ENCODE measurements at places on chromosomes 13 and 19. TPM values are rescaled to one million over a fixed set of nuclear protein-coding genes. Genes with fewer than 3 reads are reported as not detected.

FCAR gene
- not detected for total RNA-seq

KCNK6 gene
- 3.7 TPM for total RNA-seq

CYSLTR2 gene
- not detected for total RNA-seq

DNA sequence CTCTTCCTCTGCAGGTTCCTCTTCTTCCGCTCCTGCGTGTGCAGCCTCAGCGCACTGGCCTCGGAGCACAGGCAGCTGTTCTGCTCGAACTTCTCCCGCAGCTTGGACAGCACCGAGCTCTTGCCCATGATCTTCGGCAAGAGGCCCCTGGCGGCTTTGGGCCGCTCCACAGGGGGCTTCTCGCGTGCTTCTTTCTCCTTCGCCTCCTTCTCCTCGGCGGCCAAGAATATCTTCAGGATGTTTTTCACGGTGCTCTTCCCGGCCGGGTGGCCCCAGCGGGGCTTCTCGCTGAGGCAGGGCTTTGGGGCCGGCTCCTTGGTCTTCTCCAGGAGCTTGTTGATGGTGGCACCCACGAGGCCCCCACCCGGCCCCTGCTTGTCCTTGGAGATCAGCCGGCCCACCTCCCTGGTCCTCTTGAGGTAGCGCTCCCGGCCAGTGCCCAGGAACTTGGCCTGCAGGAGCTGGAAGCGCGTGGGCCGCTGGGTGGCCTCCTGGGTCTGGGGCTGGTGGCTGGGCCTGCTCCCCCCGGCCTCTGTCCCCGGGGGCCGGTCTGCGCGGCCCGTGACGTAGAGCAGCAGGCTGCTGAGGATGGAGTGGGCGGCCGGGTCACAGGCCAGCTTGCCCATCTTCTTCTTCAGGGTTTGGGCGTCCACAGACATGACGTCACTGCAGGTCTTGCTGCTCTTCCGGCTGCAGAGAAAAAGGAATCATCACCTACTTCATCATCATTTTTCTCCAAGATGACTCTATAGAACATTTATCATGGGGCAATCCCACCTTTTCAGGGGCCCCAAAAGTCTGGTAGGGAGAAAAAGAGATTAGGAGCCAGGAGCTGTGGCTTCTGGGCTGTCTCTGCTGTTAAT, 43.8 kb upstream of the GRTP1 start:
- DNase-seq: no peak

DNA sequence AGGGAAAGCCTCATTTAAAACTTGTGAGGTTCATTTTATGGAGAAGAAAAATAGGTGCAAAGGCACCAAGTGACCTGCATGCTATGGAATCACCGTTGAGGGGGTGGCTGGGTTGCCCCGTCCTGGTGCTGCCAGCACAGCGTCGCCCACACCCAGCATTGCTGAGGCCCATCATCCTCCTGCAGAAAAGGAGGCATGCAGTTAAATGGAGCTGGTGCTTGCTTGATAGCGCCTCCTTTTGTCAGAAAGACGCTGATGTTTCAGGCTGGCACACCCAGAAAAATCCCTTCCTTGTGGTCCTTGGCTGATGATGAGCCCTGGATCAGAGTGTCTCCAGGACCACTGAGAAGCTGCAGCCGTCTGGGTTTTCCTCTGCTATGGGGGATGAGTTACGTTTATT, 36.9 kb downstream of the DHRS12 start:
- DNase-seq: no peak

DYRK1B gene
- total RNA-seq: 15.5 TPM

DNA sequence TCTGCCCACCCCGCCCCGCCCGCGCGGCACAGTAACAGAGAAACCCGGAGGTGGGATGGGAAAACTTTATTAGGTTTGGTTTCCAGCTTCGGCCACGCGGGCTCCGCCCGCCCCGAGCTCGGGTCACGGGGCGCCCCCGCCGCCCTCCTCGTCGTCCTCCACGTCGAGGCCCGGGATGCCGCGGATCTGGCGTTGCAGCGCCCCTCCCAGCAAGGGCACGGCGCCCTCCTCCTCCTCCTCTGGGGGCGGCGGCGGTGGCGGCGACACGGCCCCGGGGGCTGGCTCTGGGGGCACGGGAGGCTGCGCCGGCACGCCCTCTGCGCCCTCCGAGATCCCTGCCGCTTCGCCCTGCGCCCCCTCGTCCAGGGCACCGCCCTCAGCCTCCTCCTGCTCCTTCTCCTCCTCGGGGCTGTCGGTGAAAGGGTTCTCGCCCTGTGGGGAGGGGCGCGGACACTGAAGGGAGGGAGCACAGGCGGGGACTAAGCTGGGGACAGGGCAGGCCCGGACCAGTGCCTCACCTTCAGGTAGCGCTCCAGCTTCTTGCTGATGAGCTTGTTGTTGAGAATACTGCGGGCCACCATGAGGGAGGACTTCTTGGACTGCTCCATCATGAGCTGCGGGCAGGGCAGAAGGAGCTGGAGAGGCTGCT, 536 bp upstream of the AKAP8 start:
- DNase-seq: peak; percentile 39

DNA sequence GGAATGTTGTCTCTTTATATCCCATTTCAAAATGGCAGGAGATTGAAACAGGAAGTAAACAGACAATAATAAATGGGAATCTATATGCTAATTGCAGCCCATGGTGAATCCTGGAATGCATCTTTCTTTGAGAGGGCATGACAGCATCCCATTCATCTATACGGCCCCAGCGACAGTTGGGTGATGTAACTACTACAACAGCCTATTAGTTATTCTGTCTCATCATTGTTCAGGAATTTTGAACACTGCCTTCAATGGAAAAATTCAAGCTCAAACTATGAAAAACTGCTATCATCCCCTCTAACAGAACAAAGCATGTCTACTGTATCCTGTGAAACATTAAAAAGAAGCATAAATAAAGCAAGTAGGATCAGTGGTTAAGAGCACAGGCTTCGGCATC, 262.1 kb downstream of the DCT start:
- DNase-seq: no peak

- DNase-seq: peak; percentile 63
Observed at GRCh38 chr19:45404557-45405434, at the start of gene PPP1R13L. Gene PPP1R13L (minus strand): TSS chr19:45405069. CDS start chr19:45398318, 6,751 bp downstream.

GRCh38 chr19:30792561-30793505, 420.6 kb downstream of the ZNF536 start:
- no peak for DNase-seq

- DNase-seq: no peak
Observed at GRCh38 chr13:37383046-37383445, 215.5 kb downstream of the POSTN start.

DNA sequence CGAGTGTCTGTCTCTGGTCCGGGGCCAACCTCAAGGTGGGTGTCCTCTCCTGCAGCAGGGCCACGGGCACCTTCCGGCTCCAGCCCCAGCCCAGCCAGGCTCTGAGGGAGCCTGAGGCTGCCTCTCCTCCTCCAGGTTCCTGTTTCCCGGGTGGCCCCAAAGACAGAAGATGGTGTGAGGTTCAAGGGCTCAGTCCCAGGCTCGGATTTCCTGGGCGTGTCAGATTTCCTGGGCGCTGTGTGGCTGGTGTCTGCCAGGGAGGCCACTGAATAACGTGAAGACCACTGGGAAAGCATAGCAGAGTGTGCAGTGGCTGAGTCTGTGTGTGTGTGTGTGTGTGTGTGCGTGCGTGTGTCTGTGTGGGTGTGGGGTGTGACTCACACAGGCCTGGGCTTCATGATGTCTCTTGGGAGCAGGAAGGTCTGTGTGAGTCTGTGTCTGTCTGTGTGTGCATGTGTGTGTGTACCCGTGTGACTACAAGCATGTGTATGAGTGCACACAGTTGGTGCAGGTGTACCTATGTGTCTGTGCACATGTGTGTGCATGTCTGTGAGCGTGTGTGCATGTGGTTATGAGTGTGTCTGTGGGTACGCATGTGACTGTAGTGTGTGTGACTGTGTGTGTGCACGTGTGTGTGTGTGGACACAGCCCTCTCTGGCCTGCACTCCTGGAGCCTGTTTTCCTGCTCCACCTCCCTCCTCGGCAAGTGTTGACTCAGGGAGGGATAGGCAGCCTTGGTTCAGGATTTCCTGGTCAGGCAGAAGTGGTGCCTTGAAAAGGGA, 28.3 kb downstream of the CEBPA start:
- peak; percentile 94 for DNase-seq

GRCh38 chr13:83423381-83423780, 458.9 kb downstream of the SLITRK1 start:
- no peak for DNase-seq

DNA sequence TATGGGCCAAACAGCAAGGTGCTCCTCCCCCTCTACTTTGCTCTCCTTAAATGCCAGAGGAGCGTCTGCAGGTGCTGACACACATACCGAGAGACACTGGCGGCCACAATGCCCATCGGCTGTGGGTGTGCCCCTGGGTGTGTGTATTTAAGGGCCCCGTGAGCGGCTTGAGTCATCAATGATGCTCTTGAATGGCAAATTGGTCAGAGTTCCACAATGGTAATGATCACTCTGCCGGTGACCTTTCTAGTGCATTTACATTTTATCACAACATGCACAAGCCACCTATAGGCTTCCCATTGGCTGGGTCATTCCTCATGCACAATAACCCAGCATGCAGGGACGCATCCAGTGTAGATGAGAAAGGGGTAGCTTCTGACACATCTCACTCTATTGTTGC, 124.8 kb downstream of the ZNF536 start:
- no peak for DNase-seq

DPF1 gene
- total RNA-seq: 2.7 TPM

GRCh38 chr19:32336259-32337083, 8.9 kb upstream of the ZNF507 start:
- peak; percentile 76 for DNase-seq

PPFIA3 gene
- 2.4 TPM for total RNA-seq

- no peak for DNase-seq
Observed at GRCh38 chr13:51229731-51230130, 7.5 kb downstream of the FAM124A start.

DNA sequence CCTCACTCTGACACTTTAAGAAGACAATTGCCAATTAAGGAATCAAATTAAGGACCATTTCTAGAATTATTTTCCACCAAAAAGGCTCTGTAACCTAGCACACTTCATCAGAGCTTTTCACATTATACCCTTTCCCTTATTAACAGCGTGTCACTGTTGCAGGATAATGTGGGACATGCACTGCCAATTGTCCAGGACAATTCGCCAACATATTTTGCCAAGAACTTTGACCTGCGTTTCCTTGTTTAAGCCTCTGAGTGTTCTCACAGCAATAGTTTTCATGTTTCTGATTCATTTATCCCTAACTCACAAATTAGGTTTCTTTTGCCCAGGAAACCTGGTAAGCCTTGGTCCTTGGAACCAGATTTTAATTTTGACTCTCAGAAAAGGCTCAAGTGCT, 13.3 kb downstream of the COL4A1 start:
- no peak for DNase-seq

GRCh38 chr19:898663-899062, 5.4 kb downstream of the RNU6-9 start:
- DNase-seq: no peak

TEKTIP1 gene
- total RNA-seq: not detected

KIR2DL1 gene
- total RNA-seq: not detected

JUNB gene
- total RNA-seq: 87.9 TPM

DNA sequence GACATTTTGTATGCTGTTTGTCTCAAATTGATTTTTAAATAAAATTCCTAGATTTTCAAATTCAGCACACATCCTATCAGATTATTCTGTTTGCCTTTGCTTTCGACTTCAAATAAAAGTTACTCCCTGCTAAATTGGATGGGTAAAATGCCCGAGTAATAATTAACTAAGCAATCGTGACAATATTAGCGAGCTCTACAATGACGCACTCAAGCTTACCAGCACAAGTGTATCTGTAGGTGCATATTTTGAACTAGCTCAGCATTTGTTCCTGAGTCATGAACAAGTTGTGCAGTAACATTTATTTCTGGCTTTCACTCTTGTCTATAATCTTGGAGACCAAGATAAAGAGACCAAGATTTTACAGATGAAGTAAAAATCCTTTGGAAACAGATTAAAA, 113.4 kb downstream of the UBL3 start:
- no peak for DNase-seq

- no peak for DNase-seq
Observed at GRCh38 chr13:52949742-52950141, 78.9 kb upstream of the OLFM4 start.

DNA sequence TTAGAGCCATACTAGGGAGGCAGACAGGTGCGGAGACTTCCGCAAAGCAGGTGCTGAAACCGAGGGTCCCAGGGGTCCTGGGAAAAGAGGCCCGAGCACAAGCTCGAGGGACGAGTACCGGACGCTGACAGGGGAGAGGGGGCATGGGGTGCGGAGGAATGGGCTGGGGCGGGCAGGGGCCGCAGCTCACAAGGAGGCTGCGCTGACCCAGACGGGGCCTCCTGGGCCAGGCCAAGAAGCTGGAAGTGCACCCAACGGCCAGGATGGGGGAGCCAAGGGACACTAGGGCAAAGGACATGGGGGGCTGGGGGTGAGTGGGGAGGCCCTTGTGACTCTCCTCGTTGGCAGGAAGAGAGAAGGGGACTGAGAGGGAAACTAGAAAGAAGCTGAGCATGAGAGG, 1.8 kb downstream of the POLR2E start:
- DNase-seq: no peak

- peak; percentile 95 for DNase-seq
Observed at GRCh38 chr13:42832341-42833096, 51.1 kb downstream of the FAM216B start.

- DNase-seq: no peak
Observed at GRCh38 chr13:44385847-44386246, 12.2 kb downstream of the SERP2 start.

DNA sequence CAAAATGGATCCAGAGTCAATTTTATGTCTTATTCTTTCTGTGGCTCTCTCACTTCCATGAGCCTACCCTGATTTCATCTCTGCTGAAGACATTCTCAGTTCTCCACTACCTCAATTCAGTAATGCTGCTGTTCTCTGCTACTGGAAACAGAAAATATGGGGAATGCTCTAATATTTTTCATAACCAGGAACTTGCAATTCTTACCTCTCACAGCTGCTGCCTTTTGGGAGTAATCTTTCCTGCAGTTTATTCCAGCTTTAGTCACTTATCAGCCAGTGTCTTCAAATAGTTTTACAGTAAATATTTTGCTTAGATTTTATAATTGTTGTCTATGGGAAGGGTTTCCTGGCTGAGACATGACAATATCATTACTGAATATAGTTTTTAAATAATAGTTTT, 145.1 kb upstream of the UFM1 start:
- DNase-seq: no peak

GNA15 gene
- total RNA-seq: not detected

- no peak for DNase-seq
Observed at GRCh38 chr19:8458380-8458779, 13.6 kb downstream of the HNRNPM start.

STXBP2 gene
- total RNA-seq: 0.90 TPM

GGN gene
- not detected for total RNA-seq

SLC7A9 gene
- total RNA-seq: not detected

- DNase-seq: peak; percentile 59
Observed at GRCh38 chr19:46616631-46617322, 8.1 kb downstream of the PTGIR start.

- no peak for DNase-seq
Observed at GRCh38 chr19:35045667-35046300, 4.3 kb downstream of the HPN start.

- no peak for DNase-seq
Observed at GRCh38 chr19:38617764-38618589, at the start of gene MAP4K1. Gene MAP4K1 (minus strand): TSS chr19:38617953. CDS start chr19:38617895, 58 bp downstream.

- peak; percentile 87 for DNase-seq
Observed at GRCh38 chr13:50589651-50590054, 253.8 kb downstream of the DLEU7 start.

GRCh38 chr13:20209948-20210347, 17.2 kb upstream of the GJB2 start:
- DNase-seq: no peak

GRCh38 chr13:41107584-41108014, 25.0 kb downstream of the KBTBD6 start:
- DNase-seq: no peak
